IPS DF 6.9 (cell line): ENCODE measurements at places on chromosomes 5 and 9.

DNA sequence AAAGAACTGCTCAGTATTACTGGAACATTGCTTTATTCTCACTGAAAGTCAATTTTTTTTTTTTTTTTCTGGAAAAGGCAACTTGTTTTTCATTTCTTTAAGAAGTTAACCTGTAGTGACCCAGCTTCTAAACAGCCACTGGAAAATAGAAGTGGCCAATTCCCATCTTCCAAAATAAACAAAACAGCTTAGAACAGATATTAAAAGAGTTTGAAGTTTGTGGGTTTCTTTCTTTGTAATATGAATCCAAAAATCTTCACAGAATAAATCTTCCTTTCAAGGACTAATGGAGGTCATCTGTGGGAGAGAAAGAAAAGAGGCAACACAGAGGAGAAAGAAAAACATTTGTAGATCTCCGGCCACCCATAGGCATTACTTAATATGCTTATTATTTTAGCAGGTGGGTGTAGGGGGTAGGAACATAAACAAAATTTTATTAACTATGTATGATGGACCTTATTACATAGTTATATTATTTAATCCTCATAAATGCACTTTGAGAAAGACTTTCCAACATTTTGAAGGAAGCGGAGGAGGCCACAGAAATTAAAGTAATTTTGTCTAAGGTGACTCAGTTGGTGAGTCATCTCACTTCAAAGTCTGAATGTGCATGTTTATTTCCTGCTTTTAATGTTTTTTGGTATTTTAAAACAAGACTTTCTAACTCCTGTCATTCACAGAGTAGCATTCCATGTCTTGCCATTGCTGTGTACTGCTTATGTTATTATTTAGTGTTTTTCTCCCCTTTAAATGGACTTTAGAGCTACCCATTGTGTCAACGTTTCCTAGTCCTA lies 1791.8 kb upstream of the WWC1 start:
- DNase-seq: no peak

DNA sequence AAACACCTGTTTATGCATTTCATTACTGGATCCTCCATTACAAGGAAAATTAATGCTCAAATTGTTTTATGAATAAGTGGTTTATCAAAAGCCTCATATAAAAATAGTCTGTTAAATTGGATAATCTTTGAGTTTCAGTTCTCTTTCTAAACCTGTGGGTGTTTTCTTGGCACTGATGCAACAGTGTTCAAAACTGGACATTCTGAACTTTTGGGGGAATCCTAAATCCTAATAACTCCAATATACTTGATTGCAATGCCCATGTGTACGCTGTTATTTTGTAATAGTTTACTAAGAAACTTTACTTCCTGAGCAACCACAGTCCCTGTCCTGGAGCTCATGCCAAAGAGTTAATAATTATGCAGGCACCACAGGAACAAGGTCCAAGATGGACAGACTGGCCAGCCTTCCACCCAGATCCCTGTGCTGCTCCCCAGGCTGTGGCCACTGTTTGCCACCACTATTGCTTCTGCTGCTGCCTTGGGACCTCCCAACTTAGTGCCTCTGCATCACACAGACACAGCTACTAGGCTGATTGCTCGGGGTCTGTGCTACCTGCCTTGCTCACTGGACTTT lies 14.0 kb downstream of the IRGM start:
- no peak for DNase-seq

GRCh38 chr5:151125421-151125820 lies 32.2 kb downstream of the ANXA6 start:
- DNase-seq: no peak

GRCh38 chr5:173715607-173716006 lies 99.2 kb upstream of the BOD1 start:
- no peak for DNase-seq

DNA sequence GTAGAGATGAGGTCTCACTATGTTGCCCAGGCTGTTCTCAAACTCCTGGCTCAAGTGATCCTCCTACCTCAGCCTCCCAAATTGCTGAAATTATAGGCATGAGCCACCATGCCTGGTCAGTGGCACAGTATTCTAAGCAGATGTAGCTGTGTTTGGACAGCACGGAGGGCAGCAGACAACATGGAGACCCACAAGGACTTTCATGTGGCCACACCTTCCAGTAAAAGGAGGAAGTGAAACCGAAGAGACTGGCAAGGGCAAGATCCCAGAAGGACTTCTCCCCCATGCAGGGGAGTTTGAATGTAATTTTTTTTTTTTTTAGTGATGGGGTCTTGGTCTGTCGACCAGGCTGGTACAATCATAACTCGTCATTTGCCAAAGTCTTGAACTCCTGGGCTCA lies 172.2 kb downstream of the TRPM3 start:
- no peak for DNase-seq

DNA sequence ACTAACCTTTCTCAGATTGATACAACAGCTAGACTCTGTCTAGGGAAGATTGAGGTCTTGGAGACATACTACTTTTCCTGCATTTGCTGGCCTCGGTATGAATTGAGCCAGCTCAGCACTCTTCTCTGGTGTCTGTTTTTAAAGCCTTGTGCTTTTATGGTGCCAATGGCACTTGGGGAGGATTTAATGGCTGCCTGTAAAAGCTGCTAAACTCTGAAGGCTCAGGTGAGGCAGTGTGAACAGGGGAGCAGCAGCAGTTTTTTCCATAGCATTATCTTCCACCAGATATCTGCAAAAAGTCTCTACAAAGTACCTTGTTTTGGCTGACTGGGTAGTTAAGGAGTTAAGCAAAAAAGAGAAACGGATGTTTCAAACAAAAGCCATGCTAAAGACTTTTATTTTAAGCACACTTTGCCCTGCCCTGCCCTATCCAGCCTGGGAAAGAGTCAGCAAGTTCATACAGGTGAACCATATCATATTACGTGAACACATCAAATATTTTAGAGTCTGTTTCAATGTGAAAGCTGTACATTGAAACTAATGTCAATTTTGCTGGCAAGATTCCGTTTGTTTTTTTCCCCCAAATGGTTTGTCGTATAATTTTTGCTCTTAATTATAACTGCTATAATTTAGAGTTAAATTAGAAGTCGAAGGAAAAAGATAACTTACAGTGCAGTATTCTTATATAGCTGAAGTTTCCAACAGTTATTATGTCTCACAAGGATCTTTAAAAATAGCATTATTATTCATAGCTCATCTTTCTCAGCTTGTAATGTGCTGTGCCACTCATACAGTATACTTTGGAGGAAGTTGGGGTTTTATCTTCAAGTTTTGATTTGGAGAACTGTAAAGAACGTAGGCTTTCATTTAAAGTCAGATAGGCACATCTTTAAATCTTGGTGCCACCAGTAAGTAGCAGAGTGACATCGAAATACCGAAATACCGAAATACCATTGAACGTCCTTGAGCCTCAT lies 424.1 kb upstream of the CD180 start:
- DNase-seq: no peak

- DNase-seq: no peak
Observed at GRCh38 chr9:20563917-20564316, 58.4 kb downstream of the MLLT3 start.

DNA sequence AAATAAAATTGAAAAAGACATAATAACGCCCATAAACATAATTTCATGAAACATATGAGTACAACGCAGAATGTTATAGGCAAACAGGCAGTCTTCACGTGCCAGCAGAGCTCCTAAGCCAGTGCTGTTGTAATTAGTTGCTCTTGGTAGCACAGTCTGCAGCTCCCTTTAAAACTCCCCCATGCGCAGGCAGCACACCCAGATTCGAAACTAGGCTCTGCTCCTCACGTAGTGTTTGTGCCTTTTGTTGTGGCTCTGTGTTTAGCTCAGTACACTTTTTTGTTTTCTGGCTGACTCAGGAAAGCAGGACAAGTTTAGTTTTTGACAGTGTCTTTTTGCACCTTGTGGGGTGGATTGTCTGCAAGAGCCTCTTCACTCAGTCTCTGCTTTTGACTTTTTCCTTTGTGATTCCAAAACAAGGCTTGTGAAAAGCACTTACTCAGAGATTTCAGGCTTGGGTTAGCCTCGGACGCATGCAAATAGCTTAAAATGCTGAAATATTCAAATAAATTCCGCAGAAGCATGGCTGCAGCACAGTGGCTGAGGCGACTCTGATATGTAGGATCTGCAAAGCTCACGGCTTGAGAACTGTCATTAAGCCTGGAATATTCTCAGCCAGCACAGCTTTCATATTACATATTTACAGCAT lies 113.6 kb downstream of the IRX1 start:
- no peak for DNase-seq

GRCh38 chr9:27483576-27483975 lies 40.5 kb upstream of the IFNK start:
- no peak for DNase-seq

- no peak for DNase-seq
Observed at GRCh38 chr5:4571248-4571948, 568.7 kb upstream of the ADAMTS16 start.

- DNase-seq: no peak
Observed at GRCh38 chr9:133539991-133540697, 5.6 kb downstream of the ADAMTSL2 start.

GRCh38 chr9:123772374-123772773 lies 157.6 kb downstream of the DENND1A start:
- DNase-seq: no peak
